H4 (cell line): ENCODE measurements at places on chromosomes 7 and 10. TPM values are rescaled to one million over a fixed set of nuclear protein-coding genes. Genes with fewer than 3 reads are reported as not detected.

The LIPM gene
- total RNA-seq, result not detected in 2 replicates

The LRRTM3 gene
- total RNA-seq, result not detected in 2 replicates

The BAMBI gene
- total RNA-seq, result 51.3 and 58.9 TPM in 2 replicates

The GPC2 gene
- total RNA-seq, result 0.95 and 3.6 TPM in 2 replicates

The ASB15 gene
- not detected in 2 replicates for total RNA-seq

The NXPH1 gene
- total RNA-seq, result 0.70 TPM in 1 of 2 replicates, not detected in the other

The ALOX5 gene
- total RNA-seq, result 0.60 TPM in 1 of 2 replicates, not detected in the other

The ZNF804B gene
- total RNA-seq, result 0.10 and 0.17 TPM in 2 replicates

The CPVL gene
- 106 and 113 TPM in 2 replicates for total RNA-seq

The PNLIPRP2 gene
- not detected in 2 replicates for total RNA-seq
